ENCODE measurements at places on chromosomes 11 and 22.

DNA sequence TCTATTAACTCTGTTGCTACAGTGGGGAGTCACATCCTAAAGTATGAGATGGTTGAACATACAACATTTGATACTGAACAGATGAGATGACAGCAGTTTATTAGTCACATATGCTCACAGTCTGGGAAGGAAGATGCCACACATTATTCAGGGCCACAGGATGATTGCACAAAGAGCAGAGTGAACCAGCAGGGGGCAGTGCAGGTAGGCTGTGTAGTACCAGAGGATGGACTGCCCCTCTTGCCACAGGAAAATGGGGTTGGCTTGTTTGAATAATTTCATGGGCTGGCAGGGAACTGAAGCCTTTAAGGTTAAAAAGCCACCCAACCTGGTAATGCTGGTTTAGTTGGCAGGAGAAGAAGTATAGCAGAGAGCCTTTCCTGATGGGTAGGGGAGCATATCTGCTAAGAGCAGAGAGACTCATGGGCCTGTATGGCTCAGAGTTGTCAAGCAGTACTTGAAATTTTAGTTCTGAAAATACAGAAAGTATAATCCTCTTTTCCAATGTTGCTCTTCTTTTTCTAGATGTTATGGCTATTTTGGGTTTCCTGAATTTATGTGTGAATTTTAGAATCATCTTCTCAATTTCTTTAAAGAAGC is 180.4 kb upstream of the B3GAT1 start:
- DNase-seq = no peak

DNA sequence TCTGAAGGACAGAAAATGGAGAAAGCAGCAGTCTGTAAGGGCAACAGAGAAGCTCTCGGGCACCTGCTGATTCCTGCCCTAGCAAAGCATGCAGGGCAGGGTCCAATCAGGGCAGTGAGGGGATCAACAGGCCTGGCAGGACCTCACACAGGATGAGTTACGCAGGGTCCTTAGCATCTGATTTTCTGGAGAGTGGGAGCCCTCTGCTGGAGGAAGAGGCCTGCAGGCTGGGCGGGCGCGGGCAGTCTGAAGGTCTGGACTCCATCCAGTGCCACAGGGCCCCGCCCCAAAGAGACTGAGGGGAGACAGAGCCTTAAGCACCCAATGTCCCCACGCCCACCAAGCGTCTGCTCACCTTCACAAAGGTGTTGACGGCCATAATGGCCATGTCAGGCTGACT is 28.9 kb downstream of the AP1B1 start:
- no peak for DNase-seq

DNA sequence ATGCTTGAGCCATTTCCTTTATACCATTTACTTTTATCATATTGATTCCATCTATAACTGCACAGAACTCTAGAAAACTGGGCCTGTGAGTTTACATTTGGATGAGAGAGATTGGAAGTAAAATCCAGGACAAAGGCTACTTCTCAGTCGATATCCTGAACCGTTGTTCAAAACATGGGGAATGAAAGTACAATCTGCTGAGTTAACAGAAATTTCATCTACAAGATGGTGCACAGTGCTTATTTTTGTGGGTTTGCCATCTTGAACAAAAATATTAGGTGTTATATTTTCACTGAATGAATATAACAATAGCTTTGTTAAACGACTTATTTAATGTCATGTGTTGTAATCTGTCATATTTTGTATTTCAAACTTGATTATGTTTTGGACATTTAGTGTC is 622.6 kb downstream of the LUZP2 start:
- no peak for DNase-seq

GRCh38 chr11:69497221-69497787 is 15.8 kb downstream of the LINC01488 start:
- peak; percentile 90 for DNase-seq

DNA sequence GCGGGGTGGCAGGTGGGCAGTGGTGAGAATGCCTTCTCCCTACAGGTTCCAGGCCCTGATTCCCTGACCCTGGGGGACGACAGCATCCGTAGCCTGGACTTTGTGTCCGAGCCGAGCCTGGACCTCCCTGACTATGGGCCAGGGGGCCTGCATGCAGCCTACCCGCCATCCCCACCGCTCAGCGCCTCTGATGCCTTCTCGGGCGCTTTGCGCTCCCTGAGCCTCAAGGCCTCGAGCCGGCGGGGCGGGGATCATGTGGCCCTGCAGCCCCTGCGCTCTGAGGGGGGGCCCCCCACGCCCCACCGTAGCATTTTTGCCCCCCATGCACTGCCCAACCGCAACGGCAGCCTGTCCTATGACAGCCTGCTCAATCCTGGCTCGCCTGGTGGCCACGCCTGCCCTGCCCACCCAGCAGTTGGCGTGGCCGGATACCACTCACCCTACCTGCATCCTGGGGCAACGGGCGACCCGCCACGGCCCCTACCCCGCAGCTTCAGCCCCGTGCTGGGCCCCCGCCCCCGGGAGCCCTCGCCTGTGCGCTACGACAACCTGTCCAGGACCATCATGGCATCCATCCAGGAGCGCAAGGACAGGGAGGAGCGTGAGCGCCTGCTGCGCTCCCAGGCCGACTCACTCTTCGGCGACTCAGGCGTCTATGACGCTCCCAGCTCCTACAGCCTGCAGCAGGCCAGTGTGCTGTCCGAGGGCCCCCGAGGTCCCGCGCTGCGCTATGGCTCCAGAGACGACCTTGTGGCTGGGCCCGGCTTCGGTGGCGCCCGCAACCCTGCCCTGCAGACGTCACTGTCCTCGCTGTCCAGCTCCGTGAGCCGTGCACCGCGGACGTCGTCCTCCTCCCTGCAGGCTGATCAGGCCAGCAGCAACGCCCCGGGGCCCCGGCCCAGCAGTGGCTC is 7.9 kb downstream of the CCDC188 start:
- DNase-seq = no peak

- DNase-seq = no peak
Observed at GRCh38 chr22:40624770-40625169, 11.7 kb downstream of the MRTFA start.

DNA sequence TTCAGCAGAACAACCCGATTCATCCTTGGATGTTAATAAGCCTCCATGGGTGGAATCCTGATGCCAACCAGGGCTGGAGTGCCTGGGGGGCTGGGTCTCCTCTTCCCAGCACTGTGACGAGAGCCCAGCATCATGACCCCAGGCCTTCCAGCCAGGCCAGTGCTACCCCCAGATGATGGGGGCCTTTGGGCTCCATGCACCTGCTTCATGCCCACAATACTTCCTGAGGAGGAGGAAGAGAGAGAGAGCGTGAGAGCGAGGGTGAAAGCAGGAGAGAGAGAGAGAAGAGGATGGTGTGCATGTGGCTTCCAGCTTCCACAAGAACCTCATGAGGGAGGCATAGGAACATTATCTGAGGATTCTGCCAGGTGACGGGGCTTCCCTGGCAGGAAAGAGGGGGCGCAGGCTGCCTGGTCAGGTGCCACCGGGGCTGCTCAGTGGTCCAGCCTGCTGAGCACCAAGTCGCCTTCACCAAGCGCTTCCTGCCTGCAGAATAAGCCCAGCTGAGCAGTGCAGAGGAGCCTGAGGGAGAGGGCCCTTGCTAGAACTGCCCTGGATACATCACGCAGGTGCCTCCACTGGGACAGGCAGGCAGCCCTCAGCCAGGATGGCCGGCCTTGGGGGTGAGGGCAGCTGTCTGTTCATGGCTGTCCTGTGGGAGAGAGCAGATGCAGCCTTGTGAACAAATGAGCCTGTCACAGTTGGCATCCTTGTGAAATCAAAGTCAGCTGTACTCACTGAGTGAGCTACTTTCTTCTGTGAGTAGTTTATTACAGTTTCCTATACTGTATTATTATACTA is 243.3 kb upstream of the B3GAT1 start:
- peak; percentile 58 for DNase-seq

- DNase-seq = no peak
Observed at GRCh38 chr11:120231963-120232362, 8.0 kb upstream of the POU2F3 start.

GRCh38 chr11:12137938-12138731 is 27.7 kb downstream of the MICAL2 start:
- no peak for DNase-seq

DNA sequence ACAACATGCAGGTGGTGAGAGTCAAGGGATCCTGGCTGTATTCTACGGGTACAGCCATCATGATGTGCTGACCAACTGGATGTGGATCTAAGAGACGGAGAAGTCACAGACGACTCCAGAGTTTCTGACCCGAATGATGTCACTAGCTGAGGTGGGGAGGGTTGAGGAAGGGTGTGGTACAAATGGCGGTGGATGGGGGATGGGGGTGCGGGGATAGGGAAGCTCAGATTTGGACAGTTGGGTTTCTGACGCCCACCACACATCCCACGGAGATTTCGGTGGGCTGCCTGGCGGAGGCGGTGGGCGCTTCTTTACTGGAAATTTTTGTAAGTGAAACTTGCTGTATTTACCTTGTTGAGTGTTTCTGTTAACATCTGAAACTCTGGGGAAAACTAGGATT is 126.7 kb downstream of the OSBP2 start:
- no peak for DNase-seq

GRCh38 chr11:134079317-134079716 is 10.4 kb downstream of the JAM3 start:
- DNase-seq = no peak

DNA sequence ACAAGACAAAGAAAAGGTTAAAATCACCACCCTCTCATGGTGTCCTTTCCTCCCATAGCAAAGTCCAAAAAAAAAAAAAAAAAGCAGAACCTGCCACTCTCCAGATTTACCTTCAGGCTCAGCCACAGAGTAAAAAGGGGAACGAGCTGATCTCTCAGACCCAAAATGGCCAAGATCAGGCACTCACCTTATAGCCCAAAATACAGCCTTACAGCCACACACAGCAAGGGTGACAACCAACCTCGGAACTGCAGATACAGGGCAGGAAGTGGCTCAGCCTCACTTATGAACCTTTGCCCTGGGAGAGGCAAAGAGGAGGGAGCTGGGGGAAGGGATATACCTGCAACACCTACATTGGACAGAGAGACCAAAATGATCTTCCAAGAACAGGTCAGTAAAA is 4.5 kb downstream of the FHIP1B start:
- DNase-seq = no peak

- DNase-seq = no peak
Observed at GRCh38 chr11:46513934-46514342, 79.9 kb downstream of the AMBRA1 start.

Measured in left forelimb (tissue), 1 donor.